ENCODE measurements at places on chromosomes 6 and 20.

GRCh38 chr20:63253438-63254231, 628 bp downstream of the NKAIN4 start:
- DNase-seq = no peak

DNA sequence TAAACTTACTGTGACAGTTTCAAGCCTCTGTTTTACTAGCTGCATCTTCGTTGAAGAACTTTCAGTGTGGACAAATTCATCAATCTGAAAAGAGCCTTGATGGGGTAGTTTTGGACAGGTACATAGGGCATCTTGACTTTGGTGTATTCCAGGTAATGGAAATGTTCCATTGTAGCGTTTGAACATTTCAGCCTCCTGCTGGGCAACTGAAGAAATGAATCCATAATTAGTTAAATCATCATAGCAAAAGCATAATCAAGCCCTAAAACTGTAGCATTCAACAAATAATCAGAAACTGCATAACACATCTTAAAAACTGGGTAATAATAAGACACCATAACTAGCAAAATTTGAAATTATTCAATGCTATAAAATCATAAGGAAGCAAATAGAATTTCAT, 86.2 kb downstream of the AHI1 start:
- no peak for DNase-seq

DNA sequence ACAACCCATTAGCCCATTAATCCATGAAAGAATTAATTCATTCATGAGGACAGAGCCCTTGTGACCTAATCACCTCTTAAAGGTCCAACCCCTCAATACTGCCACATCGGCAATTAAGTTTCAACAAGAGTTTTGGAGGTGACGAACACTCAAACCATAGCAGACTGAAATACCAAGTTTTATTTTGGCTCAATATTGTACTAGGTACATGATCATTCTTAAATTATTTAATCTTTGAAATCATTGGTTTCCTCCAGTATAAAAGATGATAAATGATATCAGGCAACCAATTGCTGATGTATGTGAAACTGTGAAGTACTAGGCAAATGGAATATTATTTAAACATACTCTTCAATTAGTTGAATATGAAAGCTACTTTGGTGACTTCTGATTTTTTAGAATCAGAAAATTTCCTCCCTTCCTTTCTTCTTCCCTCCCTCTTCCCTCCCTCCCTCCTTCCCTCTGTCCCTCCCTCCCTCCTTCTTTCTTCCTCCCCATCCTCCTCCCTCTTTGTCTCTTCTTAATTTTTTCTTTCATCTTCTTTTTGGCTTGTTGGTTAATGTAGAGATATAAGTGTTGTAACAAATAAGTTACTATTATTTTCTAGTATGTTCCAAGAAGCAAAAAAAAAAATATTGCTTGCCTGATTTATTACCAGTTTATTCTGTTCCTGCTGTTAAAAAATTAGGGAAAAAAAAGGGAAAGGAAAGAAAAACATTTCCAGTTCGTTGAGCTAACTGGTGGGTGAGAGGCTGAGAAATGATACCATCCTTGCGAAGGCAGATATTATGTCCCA, 233.9 kb upstream of the ZNF217 start:
- no peak for DNase-seq

DNA sequence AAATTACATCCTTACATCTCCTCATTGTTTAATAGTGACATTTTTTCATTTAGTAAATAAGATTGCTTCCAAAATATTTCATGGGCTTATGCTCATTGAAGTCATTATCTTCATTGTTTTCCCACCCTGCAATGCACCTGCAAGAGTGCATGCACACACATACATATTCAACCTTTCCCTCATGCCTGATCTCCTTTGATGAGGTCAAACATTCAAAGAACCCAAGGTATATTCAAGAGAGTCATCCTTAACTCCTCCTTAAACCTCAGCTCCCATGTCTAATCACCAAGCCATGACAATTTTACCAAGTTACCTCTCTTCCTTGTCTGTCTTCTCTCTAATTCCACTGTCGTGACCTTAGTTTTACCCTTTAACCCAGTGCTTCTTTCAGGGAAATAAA, 56.5 kb downstream of the HIVEP2 start:
- no peak for DNase-seq

GRCh38 chr20:48483334-48484066, 344.3 kb downstream of the PREX1 start:
- DNase-seq = no peak

DNA sequence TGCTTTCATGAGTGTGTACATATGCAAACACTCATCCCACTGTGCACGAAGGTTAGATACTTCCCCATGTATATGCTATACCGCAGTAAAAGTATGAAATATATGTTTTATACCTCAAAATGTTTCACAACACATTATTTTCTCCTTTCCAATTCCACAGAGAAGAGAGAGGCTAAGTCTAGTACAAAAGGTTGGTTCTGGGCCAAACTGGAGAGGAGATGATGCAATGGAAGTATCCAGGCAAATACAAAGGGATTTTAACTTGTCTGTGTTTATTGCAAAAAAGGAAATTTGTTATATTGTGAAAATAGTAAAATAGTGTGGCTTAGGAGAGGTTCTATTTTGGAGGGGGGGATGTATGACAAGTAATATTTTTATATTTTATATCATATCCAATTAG, 112.6 kb downstream of the PLCB1 start:
- no peak for DNase-seq

DNA sequence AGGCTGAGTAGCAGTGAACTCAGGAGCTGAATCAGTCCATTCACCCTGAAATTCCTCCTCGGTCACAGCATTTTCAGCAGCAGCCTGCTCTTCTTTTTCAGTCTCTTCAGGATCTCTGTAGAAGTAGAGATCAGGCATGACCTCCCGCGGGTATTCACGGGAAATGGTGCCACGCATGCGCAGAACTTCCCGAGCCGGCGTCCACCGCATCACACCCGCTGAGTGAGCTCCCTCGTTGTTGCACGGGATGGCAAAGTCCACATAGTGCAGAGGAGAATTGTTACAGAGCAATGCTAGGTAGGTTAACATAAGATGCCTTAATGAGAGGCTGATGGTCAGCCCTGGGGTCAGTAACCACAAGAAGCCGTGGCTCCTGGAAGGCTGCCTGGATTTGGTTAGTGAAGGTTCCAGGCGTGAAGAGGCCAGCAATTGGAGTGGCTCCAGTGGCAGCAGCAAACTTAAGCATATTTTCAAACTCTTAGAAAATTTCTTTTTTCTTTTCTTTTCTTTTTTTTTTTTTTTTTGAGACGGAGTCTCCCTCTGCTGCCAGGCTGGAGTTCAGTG, 113.5 kb upstream of the HDAC2 start:
- DNase-seq = no peak

GRCh38 chr20:32484958-32485769, 100.0 kb downstream of the NOL4L start:
- no peak for DNase-seq

GRCh38 chr20:5612581-5613301, 137.5 kb upstream of the SHLD1 start:
- no peak for DNase-seq

DNA sequence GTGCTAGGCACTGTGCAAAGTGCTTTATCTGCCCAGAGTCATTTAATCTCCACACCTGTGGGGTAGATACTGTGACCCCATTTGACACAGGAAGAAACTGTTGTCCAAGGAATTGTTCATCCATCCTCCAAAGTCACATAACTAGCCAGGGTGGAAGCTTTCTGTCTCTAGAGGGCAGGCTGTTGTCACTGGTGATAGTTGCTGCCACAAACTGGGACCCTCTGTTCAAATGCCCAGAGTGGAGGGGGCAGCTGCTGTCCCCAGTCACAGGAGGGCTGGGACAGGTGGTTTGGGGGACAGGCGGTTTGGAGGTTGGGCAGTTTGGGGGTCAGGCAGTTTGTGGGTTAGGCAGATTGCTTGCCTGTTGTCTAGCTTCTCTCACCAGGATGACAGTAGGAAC, 16.1 kb upstream of the TMEM242 start:
- no peak for DNase-seq

- no peak for DNase-seq
Measured at GRCh38 chr20:41331731-41332130, 8.9 kb upstream of the LPIN3 start.

DNA sequence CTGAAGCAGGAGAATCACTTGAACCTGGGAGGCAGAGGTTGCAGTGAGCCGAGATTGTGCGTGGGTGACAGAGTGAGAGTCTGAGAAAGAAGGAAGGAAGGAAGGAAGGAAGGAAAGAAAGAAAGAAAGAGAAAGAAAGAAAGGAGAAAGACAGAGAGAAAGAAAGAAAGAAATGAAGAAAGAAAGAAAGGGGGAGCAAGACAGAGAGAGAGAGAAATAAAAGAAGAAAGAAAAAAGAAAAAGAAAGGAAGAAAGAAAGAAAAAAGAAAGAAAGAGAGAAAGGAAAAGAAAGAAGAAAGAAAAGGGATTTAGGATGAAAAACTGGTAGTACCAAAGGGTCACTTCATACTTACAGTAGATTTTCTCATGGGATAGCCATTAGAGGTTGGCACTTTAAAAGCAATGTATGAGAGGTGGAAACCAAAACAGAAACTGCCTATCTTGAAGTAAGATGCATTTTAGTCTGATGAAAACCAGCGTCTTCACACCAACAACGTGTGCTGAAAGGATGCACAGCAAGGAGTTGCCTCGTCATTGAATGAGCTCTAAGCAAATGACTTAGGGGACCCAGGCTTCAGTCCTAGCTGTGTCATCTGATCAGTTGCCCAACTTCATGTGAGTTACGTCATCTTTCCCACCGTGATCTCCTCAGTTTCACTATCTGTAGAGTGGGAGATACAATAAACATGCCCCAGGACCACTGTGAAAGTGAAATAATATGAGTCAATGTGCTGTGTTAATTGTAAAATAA, 133.9 kb upstream of the NEDD9 start:
- no peak for DNase-seq

DNA sequence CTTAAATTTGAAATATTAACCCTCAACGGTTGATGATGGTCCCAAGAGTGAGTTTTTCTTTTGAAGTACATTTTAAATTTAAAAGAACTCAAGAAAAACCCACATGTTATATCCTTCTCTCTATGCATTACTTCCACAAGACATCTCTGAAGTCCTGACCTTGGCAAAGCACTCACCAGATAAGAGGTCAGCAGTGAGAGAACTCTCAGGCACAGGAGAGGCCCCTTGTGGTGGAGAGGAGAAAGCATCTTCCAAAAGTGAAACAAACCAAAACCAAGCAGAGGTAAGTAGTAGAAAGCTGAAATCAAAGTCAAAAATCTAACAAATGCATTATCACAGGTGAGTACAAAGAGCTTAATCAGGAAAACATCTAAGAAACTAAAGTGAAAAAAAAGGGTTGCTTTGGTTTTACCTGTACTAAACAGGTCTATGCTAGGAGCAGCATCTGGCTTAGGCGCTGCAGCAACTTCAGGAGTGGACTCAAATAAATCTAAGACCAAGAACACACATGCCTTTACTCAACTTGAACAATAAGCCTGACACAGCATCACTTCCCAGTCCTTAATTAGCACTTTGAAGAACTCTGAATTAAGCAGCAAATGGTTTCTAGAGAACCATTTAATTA, 80.5 kb downstream of the PRSS35 start:
- no peak for DNase-seq

DNA sequence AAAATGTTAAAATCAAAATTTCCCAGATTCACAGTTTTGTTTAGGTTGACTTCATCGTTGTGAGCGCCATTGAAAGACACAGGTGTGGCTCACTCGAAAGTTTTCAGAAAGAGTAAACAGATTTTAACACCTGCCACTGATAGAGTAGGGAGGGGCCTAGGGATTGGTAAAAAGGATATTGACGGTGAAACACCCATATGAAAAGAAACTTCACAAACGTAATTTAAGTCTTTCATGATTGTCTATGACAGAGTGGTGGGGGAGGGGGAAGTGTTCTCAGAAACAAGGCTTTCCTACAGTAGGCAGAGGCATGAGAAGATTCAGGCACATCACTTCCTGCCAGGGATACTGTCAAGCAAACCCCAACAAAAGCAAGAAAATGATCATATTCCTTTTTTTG, 101.4 kb downstream of the PERP start:
- no peak for DNase-seq

- no peak for DNase-seq
Measured at GRCh38 chr6:156689656-156690055, 87.5 kb upstream of the ARID1B start.

- DNase-seq = no peak
Measured at GRCh38 chr20:49063279-49063678, 17.2 kb downstream of the CSE1L start.

All from esophagus squamous epithelium (tissue), 5 donors.